ENCODE measurements at places on chromosomes 11 and 22.

GRCh38 chr11:119115484-119116234 lies 5.7 kb upstream of the HINFP start:
- DNase-seq, result no peak

DNA sequence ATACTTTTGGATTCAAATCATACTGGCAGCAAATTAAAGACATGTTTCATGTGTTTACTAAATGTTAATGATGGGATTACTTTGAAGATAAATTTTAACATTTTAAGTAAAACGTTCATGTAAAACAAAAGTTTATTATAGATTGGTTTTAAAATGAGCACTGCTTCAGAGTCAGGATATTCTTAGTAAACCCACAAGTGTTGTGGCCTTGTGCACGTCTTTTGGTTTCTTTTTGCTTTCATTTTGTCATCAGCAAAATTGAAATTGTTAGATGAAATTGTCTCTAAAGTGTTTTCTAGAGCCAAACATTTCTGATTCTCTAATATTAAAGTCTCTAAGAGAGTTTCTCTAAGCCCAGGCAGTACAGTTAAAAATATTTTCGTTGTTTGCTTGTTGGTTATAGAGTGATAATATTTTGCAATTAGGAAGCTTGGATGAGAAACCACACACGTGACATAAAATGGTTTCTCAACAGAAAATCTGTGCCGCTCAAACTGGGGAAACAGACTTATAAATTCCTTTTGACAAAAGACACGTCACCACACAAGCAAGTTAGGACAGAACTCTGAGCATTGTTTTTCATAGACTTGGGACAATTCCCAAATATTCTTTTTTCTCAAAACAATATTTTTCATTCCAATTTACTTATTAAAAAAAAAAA lies 164.4 kb downstream of the TEAD1 start:
- no peak for DNase-seq

DNA sequence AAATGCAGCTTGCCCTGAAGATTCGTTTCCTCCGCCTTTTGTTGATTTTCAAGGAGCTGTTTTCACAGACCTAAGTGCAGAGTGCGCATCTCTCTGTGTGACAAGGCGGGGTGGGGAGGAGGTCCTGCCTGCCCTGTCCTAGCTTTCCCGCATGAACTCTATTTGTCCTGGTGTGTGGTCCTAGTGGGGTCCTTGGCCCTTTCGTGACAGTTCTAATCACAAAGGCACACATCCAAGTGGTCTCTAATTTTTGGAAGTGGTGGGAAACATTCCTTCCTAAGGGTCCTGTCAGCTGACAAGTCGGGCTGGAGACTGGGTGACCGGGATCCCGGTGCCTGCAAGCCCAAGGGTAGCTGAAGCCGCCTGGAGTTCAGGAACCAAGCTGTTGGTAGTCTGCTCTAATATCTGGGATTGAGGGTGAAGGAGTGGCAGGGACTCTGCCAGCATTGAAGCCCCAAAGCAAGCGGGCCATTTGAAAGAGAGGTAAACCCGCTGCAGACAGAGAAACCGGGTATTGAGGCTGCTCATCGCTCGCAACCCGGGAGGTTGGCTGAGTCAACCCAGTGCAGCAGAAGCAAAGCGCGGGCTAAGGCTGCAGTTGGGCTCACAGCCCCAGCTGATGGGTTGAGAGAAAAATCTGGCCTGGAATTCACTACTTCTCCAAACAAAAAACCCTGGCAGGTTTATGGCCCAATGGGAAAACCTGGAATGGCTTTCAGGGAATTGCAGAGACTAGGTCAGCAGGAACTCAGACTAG lies 28.1 kb upstream of the FBXO3 start:
- no peak for DNase-seq

DNA sequence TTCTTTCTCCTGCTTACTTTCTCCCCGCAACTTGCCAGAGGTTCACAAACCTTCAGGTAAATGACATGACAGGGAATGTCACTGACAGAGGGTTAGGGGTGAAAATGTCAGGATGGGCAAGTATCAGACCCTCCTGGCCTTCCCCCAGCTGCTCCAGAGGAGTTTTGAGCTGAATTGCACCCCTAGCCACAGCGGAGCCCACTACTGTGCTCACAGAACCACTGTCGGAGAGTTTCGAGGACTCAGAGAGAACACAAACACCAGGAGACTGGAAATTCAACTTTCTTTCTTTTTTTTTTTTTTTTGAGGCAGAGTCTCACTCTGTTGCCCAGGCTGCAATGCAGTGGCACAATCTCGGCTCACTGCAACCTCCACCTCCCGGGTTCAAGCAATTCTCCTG lies 21.5 kb upstream of the P2RY2 start:
- DNase-seq, result no peak

- DNase-seq, result no peak
These were observed 10.0 kb downstream of the RNH1 start for GRCh38 chr11:496834-497564.
